ENCODE measurements at places on chromosomes 1 and 21.

DNA sequence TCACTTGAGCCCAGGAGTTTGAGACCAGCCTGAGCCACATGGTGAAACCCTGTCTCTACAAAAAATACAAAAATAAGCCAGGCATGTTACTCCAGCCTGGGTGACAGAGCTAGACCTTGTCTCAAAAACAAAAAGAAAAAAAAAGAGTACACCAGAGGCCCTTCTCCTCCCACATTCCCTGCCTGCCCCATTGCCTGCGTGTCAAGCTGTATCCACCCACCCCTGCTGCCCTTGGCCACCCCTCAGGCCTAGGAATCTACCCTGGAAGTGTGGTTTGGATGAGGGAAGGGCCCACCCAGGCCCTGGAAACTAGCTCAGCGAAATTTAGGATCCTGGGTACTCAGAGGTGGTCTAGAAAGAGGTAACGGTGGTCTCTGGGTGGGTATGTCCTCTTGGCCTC is 25.7 kb upstream of the WASF2 start:
- DNase-seq = no peak

DNA sequence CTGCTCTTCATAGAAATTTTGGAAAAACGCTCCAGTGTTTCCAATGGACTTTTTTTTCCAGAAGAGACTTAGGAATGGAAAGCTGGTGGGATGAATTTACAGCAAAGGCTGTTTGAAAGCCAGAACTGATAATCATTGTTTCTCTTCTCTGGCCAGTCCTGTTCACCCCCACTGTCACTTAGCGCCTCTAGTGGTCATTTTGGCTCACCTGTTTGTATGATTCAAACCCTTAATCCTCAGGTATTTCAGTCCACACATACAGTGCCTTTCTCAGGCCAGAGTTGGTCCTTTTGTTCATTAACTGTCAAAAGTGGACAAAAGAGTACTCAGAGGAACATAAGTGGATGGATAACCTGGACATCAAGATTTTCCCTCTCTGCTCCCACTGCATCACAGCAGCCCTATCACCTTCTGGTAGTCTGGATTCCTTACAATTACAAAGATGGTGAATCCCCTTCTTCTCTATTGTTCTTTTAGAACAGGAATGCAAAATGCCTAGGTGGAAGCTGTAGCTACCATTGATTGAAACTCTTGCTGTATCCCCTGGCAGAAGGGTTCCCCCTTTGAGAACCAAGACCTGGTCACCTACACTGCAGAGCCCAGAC is 177.6 kb upstream of the OLFM3 start:
- DNase-seq = no peak

DNA sequence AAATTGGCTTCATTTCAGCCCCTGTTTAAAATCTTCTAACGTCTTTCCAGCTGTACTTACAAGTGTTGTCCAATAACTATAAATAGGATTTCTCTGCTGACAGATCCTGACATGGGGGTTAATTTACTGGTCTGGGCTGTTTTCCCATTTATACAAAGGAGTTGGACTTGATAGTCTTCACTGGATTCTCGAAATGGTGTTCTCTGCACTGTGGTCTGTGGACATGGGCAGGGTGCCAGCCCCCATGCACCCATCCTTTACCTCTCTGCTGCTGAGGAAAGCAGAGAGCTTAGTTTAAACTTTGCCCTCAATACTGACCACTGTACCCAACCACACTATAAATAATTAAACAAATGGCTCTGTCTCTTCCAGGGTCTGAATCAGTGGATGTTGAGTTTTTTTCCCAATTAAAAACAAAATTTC is 5.2 kb downstream of the DIO1 start:
- no peak for DNase-seq

DNA sequence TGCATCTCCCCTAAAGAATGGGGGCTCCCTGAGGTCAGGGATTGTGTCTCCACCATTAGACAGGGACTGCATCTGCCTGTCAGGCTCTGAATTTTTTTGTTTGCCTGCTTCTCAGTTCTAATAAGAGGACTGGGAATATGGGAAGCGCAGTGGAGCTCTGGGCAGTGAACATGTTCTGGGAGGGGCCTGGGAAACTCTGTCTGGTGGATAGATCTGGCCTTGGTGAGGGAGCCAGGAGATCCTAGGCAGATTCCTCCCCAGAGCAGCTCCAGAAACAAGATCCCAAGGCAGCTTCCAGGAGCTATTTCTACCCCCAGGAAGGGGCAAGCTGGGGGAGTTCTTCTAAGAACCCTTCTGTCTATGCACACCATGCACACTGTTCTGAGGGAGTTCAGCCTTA is 12.6 kb upstream of the MYOG start:
- DNase-seq = no peak

GRCh38 chr1:103024051-103024450 is 84.3 kb downstream of the COL11A1 start:
- no peak for DNase-seq

DNA sequence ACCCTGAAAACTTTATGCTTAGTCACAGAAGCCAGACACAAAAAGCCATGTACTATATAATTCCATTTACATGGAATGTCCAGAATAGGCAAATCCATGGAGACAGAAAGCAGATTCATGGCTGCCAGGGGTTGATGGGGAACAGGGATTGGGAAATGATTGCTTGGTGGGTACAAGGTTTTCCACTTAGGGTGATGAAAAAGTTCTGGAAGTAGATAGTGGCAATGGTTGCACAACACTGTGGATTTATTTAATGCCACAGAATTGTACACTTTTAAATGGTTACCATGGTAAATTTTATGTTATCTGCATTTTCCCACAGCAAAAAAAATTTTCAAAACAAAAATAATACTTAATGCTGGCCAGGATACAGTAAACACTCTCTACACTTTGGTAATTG is 40.6 kb downstream of the ENAH start:
- no peak for DNase-seq

DNA sequence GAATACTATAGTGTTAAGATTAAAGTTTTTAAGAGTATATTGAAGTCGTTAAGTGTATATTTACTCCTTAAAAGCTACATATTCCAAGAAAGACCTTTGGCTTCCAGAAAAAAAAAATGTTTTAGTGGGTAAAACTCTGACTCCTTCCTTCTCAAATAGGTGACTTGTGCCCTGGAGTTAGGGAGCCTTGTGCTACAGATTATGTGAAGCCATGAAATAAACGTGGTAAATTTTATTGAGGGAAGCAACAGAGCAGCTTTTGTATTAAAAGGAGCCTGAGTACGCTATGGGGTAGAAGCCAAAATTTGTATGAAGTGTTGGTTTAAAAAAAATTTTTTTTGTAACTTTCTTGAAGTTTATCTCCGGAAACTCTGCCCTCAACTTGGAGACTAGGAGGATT is 994 bp downstream of the RO60 start:
- no peak for DNase-seq

DNA sequence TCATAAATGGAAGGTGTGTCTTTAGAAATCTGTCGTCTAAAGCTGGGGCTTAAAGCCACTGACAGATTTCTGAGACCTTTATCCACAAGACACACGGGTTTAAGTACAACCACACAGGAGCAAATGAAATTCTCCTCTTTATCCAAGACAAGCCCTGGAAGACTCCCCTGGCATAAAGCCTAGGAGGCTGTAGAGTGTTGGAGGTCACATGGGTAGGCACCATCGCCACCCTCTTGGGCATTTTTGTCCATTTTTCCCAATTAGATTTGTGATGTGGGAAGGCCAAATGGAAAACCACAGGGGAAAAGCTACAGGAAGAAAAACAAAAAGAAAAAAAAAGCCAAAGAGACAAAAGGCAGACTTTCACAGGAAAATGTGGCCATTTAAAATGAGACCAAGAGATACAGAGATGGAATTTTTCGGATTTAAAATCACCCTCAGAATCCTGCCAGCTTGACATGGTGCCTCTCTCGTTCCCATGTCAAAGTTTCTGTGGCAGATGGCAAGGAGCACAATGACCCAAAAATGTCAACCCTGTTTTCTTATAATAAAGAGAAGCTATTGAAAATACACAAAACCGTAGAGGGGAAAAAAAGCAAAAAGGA is 91.9 kb downstream of the PLD5 start:
- DNase-seq = no peak

- no peak for DNase-seq
These were observed 45.6 kb downstream of the AZIN2 start for GRCh38 chr1:33126411-33127000.

DNA sequence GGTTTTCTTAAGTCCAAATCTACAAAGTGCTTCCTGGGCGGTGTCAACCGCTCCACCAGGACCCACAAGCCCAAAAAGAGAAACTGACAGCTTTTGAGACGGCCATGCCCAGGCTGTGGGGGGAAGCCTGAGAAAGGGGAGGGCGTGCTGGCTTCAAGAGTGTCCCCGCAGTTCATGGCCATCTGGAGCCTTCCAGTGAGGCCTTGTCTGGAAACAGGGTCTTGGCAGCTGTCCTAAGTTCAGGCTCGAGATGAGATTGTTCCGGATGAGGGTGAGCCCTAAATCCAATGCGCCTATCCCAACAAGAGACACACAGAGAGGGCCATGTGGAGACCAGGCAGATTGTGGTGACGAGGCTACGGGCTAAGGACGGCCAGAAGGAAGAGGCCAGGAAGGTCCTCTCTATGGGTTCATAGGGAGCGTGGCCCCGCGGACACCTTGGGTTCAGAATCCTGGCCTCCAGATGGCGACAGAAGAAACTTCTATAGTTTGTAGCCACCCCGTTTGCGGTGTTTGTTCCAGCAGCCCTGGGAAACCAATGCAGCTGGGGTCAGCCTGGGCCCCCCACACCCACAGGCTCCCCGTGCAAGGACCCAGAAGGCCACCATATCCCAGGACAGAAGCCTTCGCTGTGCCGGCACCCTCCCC is 70.2 kb downstream of the ARHGEF16 start:
- no peak for DNase-seq

DNA sequence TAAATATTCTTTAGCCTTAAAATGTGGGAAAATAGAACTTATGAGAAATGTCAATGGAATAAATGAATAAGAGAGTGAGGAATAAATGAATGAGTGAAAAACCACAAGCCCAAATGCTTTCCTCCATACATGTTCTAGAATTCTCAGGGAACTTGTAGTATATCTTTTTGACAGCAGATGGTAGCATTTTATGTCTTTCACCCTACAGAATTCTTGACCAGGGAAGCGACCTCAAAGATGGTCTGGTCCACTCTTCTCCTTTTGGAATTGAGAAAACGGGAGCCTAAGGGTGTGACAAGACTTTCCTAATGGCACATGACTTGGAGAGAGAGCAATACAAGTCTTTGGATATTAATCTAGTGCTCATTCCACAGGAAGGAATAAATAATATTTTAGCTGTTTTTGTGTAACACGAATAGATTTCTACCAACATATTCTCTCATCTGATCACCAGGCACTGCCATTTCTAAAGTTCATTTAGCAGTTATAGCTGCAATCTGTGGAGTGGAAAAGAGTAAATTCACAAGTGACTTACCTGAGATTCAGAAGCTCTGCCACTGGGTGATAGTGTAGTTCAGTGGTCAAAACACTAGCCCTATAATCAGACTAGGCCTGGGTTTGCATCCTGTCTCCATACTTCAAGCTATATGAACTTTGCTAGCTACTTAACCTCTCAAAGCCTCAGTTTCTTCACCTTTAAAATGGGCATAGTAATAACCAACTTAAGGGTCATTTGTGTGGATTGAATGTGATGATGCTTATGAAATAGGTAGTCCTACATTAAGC is 15.0 kb upstream of the F5 start:
- DNase-seq = peak; percentile 9

- no peak for DNase-seq
These were observed 20.4 kb upstream of the C1orf105 start for GRCh38 chr1:172399756-172400721.

DNA sequence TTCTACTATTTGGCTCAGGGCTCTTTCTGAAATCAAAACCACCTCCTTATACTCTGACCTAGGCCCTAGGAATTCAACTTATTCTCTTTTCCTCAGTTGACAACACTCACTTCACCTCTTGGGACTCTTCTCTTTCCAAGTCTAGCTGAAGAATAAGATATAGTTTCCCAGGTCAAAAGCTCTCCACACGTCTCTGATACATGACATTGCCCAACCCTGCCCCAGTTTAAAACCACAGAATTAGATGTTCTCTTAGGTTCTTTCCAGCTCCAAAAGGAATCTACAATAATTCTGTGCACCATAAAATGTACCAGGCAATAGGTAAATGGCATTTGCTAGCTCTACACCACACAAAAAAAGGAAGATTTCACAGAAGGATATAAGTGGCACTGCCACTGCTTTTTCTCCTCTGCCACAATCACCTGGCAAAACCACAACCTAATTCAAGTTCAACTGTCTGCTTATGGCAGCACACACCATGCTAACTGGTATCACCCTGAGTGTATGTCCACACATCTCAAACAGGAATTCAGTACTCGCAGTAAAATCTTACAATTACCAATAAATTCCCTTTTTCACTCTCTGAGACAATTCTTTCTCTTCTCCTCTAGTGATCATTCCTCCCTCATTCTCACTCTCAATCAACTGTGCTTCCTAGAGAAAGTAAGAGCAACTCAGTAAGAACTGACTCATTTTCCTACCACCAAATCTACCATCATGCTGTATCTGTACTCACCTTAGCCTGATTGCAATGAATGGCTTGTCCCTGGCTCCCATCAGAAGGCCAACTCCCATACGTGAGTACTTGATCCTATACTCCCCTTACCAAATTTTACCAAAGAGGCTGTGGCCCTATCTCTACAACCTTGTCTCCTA is 27.3 kb downstream of the ZBTB8OS start:
- DNase-seq = no peak

DNA sequence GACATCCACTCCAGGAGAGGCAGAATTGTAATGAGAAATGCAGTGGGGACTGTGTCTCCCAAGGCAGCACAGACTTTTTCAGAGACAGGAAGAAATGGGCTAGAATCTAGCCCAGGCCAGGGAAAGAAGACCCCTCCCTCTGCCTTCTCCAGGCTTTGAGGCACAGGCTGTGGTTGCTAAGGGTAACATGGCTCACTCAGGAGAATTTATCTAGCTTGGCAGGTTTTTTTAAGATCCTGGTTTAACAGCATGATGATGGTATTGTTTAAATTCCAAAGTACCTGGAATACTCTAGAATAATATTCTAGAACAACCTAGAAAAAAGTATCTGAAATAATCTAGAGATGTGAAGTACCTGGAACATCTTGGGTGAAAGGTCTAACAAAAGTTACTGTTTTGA is 125.6 kb downstream of the URB2 start:
- DNase-seq = no peak

GRCh38 chr1:23385119-23385621 is 15.5 kb upstream of the ZNF436 start:
- no peak for DNase-seq

GRCh38 chr1:70586046-70586445 is 175.0 kb downstream of the CTH start:
- no peak for DNase-seq

GRCh38 chr1:60280819-60281218 is 207.2 kb upstream of the C1orf87 start:
- DNase-seq = no peak

DNA sequence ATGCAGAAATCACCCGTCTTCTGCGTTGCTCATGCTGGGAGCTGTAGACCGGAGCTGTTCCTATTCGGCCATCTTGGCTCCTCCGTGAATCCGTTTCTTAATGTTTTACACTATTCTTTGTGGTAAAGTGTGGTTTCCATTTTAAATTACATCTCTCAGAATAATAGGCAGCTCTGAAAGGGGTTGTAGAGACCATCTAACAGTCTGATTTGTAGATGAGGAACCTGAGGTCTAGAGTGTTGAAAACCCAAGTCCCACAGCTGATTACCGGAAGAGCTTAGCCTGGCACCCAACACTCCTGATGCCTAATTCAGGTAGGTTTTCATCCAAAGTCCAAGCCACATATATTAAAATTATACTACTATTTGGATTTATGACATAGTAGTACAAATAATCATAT is 144.0 kb downstream of the LEPR start:
- no peak for DNase-seq

Data from GM19239 (cell line).